ENCODE measurements at places on chromosomes 1 and 21.

DNA sequence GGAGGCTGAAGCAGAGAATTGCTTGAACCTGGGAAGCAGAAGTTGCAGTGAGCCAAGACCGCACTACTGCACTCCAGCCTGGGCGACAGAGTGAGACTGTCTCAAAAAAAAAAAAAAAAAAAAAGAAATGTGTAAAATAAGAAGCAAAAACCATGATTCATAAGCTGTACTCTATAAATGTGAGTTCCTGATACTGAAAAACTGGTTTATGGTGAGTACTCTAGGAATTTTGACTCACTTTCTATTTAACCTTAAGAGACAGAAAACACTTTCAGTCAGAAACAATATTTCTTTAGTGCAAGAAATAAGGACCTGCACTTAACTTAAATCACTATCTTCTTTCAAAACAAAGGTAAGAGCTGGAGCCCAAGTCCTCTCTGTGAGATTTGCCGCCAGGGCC, 19.9 kb upstream of the POU2F1 start:
- DNase-seq: no peak

GRCh38 chr1:15825800-15826199, 18.4 kb upstream of the UQCRHL start:
- DNase-seq: no peak

- DNase-seq: no peak
These were observed 36.0 kb downstream of the CAPN2 start for GRCh38 chr1:223748405-223748772.

GRCh38 chr1:38153066-38153777, 106.6 kb upstream of the POU3F1 start:
- no peak for DNase-seq

DNA sequence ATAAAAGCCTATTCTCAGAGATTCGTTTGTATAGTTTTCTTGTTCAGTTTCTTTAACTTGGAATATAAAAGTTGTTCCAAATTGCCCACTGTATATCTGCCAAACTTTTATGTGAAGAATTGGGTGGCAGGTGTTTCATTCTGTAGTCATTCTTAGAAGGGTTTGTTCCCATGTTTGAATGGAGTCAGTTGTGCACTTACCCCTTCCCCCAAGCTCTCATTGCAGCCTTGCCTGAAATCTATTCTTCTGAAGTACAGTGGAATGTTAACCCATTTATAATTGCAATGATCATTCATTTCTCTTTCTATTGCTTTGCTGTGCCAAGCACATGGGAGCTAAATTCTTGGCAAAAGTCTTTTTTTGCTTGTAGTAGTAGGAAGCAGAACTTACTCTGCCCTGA, 375.3 kb upstream of the C1orf87 start:
- DNase-seq: no peak

- no peak for DNase-seq
These were observed 37.1 kb downstream of the OPTC start for GRCh38 chr1:203531063-203531462.

DNA sequence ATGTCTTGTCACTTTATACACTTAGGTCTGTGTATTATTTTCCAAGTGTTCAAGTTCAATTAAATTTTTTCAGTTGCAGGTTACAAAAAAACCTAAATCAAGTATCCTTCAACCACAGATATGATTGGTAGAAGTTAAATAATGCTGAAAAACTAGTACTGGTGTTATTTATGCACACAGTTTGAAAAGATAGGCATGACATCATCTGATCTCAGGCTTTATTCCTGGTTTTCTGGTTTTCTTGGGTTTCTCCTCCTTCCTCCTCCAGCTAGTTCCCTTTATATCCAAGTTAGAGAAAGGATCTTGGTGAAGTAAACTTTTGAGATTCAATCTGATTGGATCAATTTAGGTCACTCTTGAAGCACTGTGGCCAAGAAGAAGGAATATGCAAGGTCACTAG, 1201.1 kb upstream of the B3GALT2 start:
- no peak for DNase-seq

- peak; percentile 93 for DNase-seq
These were observed 42.4 kb downstream of the CTNNBIP1 start for GRCh38 chr1:9867408-9868243.

DNA sequence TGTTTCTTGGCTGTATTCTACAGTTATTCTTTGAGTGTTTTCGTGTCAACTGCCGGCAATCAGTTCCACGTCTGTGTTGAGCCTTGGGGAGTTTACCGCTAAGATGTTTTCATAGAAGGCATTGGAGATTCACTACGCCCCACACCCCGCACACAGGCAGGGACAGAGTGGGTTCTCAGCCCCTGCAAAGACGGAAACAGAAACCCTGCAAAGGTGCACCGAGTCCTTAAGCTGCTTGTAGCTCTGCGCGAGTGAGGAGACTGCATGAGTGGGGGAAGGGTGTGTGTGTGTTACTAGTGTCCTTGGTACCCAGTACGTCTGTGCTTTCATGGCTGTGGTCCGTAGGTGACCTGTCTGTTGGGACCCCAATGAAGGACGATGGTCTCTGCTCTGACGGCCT, 1.9 kb downstream of the LHX4 start:
- DNase-seq: no peak

- DNase-seq: no peak
These were observed 116.3 kb upstream of the SLC25A33 start for GRCh38 chr1:9422911-9423505.

- no peak for DNase-seq
These were observed 318.8 kb upstream of the NRIP1 start for GRCh38 chr21:15383588-15383987.
